ENCODE measurements at places on chromosomes 6 and 20.

DNA sequence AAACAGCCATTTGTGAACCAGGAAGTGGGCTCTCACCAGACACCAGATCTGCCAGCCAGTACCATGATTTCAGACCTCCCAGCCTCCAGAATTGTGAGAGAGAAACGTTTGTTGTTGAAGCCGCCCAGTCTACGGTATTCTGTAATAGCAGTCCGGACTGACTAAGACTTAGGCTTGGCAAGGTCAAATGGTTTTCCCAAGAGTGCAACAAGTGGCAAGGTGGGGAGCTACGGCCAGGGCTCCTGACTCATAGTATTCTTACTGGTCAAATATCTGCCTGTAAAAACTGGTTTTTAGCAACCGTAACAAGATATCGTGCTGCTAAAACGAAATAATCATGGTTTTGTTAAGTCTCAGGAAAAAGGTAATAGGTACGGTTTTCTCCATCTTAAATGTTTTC, 37.8 kb downstream of the MCUR1 start:
- no peak for DNase-seq

DNA sequence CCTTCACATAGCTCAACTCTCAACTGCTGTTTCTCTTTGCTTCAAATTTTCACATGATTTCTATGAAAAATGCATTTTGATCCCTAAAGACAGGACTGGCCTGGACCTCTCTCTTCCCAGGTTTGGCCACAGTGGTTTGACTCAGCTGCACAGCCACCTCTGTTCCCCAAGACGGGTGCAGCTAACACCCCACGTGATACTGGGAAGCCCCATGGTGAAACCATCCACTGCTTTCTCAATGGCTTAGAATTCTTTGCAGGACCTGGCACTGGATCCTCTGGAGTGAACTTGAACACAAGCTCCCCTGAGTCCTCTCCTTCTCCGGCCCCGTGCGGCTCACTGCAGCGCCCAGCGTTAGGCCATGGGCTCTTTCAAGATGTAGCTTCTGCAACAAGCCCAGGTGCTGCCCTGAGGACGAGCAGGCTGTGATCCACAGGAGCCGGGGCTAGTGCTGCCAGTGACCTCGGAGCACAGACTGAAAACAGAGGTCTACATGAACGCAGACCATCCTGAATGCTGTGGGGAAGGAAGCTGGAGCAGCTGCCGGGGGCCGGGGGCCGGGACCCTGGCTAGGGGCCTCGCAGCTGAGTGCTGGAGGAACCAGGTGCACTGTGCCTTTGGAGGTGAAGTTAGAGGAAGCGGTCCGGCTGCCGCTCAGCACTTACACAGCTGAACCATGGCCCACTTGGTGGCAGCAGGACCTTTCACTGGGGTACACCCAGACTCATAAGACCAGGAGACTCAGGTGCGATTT, 58.8 kb upstream of the MPC1 start:
- DNase-seq, result no peak

DNA sequence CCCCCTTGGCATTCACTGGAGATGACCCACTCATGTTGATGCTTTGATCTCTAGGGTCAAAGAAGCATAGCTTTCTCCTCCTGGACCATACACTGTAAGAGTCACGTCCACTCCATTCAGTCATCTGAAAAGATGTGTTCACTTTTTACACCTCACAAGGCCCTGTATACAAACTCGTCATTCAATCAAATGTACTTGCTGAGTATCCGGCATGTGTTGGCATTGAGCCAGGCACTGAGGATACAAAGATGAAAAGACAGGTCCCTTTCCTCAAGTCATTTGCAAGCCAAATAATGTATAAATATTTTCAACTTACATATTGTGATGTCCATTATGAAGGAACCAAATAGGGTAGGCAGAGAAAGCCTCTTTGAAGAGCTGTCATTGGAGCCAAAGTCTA, 32.6 kb upstream of the CSNK2A1 start:
- DNase-seq, result no peak

GRCh38 chr20:14673164-14673563, 335.8 kb upstream of the FLRT3 start:
- DNase-seq, result no peak

GRCh38 chr20:18304618-18305017, 16.3 kb downstream of the ZNF133 start:
- DNase-seq, result no peak

DNA sequence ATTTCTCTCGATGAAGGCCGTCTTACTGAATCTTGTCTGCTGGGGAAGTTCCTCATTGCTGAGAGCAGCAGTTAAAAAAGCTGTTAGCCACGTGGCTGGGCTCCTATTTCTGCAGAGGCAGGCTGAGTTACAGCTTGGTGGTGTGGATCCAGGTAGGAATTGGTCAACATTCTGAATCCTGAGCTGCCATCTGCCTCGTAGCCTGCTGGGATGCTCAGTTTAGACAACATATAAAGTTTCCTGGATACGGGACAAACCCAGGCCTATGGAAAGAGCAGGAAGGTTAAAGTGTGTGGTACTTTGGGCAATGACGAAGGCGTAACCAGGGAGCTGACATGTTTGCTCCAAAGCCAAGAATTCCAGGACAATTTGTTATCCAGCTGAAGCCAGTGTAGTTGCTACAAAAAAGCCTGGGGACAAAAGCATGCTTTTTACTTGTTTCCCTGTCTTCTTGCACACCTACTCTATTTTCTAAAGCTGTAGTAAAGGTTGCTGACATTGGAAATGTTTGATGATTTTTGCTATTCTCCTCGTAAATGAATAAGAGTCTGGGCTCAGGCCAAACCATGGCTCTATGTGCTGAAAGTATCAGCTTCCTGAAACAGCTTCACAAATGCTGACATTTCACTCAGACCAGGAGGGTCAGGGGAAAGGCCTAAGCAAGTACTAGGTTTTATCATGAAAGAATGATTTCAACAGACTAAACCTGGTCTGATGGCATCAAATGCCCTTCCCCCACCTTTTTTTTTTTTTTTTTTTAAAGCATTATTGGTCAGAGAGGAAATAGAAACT, 12.4 kb upstream of the MYLK2 start:
- no peak for DNase-seq

DNA sequence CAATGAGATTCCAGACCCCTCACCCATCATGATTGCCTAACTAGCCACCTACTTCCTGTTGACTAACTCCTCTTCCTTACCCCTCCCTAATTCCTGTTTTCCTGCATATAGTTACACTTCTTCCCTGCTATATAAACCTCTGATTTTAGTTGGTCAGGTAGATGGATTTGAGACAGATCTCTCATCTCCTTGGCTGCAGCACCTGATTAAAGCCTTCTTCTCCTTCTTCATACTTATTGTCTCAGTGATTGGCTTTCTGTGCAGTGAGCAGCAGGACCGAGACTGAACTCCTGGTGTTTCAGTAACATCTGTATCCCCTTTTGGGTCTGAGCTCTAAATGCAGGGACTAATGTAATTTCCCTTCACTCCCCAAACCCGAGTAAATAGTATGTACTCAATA, 51.7 kb upstream of the ATXN1 start:
- DNase-seq, result no peak

DNA sequence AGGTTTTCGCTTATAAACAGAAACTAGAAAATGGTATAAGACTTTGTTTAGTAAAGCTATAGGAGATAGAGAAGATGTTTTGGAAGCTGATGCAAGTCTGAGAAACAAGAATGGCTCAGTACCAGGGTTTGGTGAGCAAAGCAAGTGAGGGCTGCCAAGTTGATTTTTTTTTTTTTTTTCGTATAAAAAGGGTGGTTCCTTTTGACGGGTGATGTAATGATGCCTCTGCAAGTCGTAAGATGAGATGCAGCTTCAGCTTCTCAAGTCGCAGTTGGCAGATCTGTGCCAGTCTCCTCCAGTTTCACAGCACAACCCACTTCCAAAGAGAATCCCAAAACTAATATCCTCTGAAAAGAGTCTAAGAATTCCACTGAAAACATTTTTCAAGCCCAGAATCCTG, 252.8 kb upstream of the CDH4 start:
- DNase-seq, result no peak
